ENCODE measurements at places on chromosomes 16 and 17.

GRCh38 chr17:38882870-38883269 is 13.0 kb downstream of the LASP1 start:
- no peak for DNase-seq

GRCh38 chr17:2042390-2042847 is 597 bp downstream of the OVCA2 start:
- no peak for DNase-seq

- DNase-seq: no peak
Observed at GRCh38 chr17:78640700-78641099, 63.5 kb upstream of the DNAH17 start.

GRCh38 chr16:66020642-66021041 is 345.8 kb upstream of the CDH5 start:
- DNase-seq: no peak

- no peak for DNase-seq
Observed at GRCh38 chr16:87681981-87682570, 79.8 kb downstream of the JPH3 start.

Measured in stimulated activated CD8-positive, alpha-beta memory T cell treated with anti-CD3 and anti-CD28 coated beads, Interleukin-7, amount 100 ng/mL, for 24 hours (primary cell).